Hematopoietic multipotent progenitor cell treated with erythropoietin and hydrocortisone succinate and interleukin-3 and kit ligand, for 15 days (in vitro differentiated cells): ENCODE measurements at places on chromosomes 6 and 20.

DNA sequence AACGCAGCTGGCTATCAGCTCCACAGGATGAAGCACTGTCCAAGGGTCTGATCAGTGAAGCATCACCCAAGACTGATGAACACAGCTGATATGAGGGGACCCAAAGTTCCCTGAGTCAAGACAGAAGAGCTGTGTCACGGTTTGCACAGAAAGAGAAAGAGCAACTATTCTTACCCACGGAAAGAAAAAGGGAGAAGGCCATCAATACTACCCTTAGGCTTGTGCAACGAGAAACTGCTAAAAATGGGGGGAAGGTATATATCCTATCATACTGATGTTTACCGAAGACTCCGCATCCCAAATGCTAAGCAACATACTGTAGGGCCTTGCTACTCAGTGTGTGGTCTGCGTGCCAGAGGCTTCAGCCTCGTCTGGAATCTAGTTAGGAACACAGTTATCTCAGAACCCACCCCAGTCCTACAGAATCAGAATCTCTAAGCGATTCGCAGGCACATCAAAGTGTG is 665 bp downstream of the FASTKD5 start:
- DNase-seq, result peak; percentile 44

DNA sequence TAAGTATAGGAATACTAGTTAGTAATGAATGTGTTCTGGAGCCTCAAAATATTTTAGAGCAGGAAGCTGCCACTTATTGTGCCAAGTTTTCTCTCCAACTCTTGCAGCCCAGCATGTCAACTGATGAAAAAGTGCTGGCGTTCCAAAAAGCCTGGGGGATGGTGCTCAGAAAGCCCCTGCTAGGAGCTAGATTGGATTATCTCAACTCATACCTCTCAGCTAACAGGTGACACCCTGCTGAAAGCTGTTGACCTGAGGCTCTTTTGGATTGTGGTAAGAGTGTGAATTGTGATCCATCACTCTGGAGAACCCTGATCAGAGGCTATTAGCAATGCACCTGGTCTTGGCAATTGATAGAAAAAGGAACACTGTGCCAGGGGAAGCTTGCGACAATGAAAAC is 580.4 kb downstream of the EYS start:
- no peak for DNase-seq

- DNase-seq, result no peak
Observed at GRCh38 chr20:36275011-36275410, 31.1 kb upstream of the DLGAP4 start.

DNA sequence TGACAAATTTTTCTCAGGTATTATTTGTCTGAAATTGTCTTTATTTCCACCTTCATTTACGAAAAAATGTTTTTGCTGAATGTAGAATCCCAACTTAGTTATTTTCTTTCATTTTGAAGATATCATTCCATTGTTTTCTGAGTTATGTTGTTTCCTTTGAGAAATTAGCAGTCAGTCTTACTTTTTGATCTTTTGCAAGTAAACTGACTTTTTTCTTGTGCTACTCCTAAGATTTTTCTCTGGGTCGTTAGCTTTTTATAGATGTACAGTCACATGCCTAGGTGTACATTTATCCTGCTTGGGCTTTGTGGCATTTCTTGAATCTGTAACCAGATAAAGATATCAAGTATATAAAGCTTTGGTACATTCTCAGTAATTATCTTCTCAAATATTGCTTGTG is 29.6 kb upstream of the ASIP start:
- DNase-seq, result no peak

DNA sequence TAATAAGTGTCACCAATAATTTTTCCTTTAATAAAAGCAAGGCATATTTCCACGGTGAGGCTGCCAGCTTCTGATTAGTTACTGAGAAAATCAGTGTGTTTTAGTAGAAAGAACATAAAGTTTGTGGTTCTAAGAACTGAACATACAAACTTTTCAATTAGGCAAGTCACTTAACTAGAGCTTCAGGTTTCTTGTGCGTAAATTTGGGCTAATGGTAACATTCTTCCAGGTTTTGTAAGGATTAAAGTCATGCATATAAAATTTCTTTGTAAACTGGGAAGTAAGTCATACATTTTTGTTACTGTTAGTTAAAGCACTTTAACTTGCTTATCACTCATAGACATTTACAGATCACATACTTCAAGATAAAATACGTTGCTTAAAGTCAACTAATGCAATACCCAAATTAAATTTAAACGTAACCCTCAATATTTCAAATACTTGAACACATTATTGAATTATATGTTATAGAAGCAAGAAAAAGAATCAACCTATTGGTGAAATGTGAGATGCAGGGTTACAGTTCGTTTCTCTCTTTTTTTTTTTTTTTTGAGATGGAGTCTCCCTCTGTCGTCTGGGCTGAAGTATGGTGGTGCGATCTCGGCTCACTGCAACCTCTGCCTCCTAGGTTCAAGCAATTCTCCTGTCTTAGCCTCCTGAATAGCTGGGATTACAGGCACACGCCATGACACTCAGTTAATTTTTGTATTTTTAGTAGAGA is 327.3 kb upstream of the NOX3 start:
- no peak for DNase-seq

GRCh38 chr6:142926494-142927270 is 18.3 kb downstream of the HIVEP2 start:
- DNase-seq, result no peak

- no peak for DNase-seq
Observed at GRCh38 chr20:25008388-25009217, 16.1 kb upstream of the APMAP start.

- no peak for DNase-seq
Observed at GRCh38 chr6:50850223-50851048, 31.8 kb downstream of the TFAP2B start.

DNA sequence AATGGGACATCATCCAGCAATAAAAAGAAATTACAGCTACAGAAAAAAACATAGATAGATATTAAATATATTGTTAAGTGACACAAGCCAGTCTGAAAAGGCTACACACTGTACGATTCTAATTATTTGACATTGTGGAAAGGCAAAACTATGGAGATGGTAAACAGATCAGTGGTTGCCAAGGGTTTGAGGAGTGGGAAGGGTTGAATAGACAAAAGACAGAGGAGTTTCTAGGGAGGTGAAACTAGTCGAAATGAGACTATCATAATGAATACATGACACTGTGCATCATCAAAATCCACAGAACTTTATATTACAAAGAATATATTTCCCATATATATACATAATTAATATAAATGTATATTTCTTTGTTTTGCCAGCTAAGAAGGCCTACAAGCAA is 9.8 kb downstream of the EPM2A start:
- DNase-seq, result no peak

DNA sequence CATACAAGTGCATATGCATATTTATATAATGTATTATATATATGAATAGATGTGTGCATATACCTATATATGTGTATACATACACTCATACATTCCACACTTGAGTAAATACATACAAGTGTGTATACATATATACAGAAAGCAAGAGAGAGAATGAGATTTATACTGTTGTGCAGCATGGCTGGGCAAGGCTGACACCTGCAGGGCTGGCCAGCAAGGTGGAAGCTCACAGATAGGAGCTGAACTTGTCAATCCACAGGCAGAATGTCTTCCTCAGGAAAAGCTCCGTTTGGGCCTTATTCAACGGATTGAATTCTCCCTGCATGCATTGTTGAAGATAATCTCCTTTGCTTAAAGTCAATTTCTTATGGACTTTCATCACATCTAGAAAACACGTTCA is 256.7 kb downstream of the ZNF217 start:
- no peak for DNase-seq

DNA sequence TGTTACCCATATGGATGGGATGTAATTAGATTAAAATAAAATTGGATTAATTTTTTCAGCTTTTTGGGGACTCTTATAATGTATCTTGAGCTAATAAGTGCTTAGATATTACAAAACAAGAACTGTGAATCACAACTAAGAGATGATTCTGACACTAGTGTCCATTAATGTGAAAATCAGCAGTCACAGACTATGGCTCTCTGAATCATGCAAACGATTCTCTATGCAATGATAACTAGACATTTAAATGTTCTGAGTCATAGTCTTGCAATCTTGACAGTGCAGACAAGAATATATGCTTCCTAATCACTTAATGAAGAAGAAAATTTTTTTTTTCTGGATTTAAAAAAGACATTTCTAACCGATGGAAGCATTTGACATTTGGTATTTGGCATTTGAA is 82.2 kb upstream of the OPRM1 start:
- no peak for DNase-seq

DNA sequence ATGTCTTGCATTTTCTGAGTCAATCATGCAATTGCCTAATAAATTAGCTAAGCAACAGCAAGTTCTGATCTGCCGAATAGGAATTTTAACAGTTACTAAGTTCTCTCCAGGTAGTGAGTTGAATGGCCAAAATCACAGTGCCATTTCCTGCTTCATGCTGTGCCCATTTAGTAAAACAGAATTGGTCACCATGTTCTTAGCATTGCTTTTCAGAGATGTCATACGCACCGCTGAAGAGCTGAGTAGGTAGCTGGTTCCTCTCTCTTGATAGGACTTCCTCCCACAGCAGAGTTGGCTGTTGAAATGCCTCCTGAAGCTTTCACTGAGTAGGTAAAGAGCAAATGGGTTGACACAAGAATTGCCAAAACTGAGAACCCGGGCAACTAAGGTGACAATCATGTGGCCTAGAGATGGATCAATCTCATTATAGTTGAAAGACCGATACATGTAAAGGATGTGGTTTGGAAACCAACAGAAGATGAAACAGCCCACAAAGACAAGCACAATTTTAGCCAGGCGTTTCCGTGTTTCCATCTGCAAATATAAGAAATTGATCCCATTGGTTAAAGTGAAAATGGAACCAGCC is 57.1 kb upstream of the GJE1 start:
- no peak for DNase-seq
